ENCODE measurements at places on chromosomes 11 and 22.

DNA sequence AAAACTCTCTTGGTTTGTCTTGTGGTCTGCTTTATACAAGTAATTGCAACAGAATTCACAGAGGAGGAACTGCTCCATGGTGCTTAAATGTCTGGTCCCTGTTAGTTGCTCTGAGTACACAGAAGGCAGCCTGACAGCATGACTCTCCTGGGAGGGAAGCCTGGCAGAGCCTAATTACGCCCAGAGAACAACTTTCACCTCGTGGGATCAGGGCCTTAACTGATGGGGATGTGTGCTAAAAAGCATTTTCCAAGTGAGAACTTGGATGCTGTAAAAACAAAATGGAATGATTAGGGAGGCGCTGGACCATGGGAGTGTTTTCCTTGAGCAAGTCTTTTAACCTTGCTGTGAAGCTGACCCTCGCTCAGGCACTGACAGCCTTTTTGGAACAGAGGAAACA, 154.0 kb upstream of the TENM4 start:
- no peak for DNase-seq

DNA sequence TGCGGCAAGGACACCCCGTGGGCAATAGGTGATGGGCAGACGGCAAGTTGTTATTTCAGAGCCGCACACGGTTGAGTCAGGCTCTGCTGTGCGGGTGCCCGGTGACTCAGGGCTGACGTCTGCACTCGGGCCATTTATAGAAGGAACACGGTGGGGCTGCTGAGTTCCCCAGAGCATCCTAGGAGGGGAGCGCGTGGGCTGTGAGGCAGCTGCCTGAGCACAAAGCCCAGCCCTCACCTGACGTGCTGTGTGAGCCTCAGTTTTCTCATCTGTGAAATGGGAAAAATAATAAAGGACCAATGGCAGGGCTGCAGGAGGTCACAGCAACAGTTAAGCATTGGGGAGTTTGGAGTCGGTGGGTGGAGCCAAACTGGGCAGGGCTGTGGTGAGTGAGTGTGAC, 11.3 kb upstream of the RHOD start:
- DNase-seq, result no peak

DNA sequence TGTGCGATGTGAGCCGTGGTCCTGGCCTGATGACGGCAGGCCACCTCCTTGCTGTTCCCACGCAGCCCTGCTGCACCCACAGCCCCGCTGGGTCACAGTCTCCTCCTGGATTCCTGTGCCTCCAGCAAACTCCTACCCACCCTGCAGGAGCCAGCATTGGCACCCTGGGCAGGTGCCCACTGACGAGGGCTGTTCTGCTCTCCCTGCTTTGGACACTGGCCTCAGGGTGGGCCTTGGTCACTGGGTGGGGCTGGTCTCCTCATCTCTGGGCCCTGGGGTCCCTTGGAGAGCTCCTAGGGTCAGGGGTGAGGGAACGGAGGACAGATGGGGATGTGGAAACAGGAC, 12.7 kb downstream of the TSPAN4 start:
- DNase-seq, result no peak

GRCh38 chr11:30485222-30485621, 100.9 kb downstream of the MPPED2 start:
- DNase-seq, result no peak

- no peak for DNase-seq
Observed at GRCh38 chr11:14041040-14041439, 78.5 kb downstream of the SPON1 start.

GRCh38 chr11:130840679-130841078, 75.6 kb downstream of the SNX19 start:
- no peak for DNase-seq

DNA sequence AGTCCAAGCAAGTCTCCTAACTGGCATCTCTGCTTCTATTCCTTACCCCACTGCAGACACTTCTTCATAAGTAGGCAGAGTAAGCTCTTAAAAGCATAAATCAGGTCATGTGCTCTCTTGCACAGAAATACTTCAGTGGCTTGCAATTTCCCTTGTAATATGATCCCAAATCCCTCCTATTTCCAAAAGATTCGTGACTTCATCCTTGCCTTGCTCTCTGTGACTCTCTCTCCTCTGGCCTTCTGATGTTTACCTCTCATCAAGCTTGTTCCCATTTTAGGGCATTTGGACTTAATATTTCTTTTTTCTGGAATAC, 37.4 kb upstream of the NCR3LG1 start:
- DNase-seq, result no peak

DNA sequence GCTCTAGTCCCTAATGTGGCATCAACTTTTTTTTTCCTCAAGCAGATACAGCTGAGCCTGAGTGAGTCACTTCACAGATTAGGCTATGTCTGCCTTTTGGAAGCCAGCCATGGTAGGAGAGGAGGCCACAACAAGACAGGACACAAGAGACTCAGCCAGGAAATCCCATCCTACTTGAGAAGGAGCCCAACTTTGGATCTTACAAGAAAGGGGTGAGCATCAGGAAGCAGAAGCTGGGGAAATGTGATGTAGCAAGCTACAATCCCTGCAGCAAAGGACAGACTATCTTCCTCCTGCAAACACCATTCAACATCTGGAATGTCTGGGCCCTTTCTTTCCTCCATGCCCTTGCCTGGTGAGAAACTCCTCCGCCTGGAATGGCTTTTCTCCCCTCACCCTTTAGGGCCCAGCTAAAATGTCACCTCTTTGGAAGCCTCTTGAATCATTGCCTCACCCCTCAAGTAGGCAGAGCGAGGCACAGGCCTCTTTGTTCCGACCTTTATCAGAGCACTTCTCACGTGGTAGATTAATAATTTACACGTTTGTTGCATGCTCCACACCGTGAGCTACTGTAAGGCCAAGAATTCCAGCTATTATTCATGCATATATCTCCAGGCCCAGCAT, 156.4 kb upstream of the PITPNB start:
- no peak for DNase-seq

GRCh38 chr11:71211631-71212030, 40.7 kb downstream of the SHANK2 start:
- no peak for DNase-seq

GRCh38 chr22:38741166-38741565, 14.6 kb downstream of the SUN2 start:
- DNase-seq, result no peak

DNA sequence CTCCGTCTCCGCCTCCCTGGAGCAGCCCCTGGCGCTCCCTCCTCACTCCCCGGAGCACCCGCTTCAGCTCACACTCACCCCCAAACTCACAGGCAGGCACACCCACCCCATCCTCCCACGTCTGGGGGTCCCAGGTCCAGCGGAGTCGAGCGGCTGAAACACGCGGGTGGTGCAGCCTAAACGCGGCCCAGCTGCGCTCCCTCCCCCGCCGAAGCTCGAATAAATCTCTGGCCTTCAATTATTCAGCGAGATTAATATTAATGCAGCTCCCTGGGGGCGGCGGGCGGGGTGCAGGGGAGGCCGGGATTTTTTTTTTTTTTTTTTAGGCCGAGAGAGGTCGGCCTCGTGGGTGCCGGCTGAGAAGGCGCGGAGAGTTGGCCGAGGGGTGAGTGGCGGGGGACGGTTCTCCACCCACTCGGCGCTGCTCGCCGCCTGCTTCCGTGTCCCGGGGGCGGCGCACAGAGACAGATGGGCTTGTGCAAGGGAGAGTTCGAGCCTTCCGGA, 524 bp upstream of the SLC1A2 start:
- no peak for DNase-seq
